Activated T-helper 2 cell treated with anti-CD3 and anti-CD28 coated beads, Interferon-gamma antibody, Interleukin-2, Interleukin-4, amounts not matched to agents 10 μg/mL and 5 μg/mL and 100 μg/mL, durations not matched to agents 14 hours and 24 hours and 36 hours (primary cell): ENCODE measurements at places on chromosomes 7 and 10. TPM values are rescaled to one million over a fixed set of nuclear protein-coding genes. Genes with fewer than 3 reads are reported as not detected.

- H3K27me3 ChIP-seq: peaks cover 19% of the 10 kb centered on the region
- no peak overlapping the region for H3K27ac ChIP-seq
- no peaks in the 10 kb centered on the region for H3K36me3 ChIP-seq
- peaks cover 5% of the 10 kb centered on the region for H3K4me1 ChIP-seq
Measured at GRCh38 chr10:17290226-17290625, 62.2 kb downstream of the VIM start.

PRPS1L1 gene
- total RNA-seq: not detected in 2 replicates

PHF14 gene
- 39.3 and 43.2 TPM in 2 replicates for total RNA-seq

- DNase-seq: no peak
- H3K27me3 ChIP-seq: peaks cover 5% of the 10 kb centered on the region
- no peaks in the 10 kb centered on the region for H3K36me3 ChIP-seq
- peak within 1 kb of the TSS; percentile 60 for H3K4me3 ChIP-seq
- peaks cover 2% of the 10 kb centered on the region for H3K4me1 ChIP-seq
- no peak within 1 kb of the TSS for H3K27ac ChIP-seq
Measured at GRCh38 chr10:132065491-132066105, at the start of gene JAKMIP3. Gene JAKMIP3 (plus strand): TSS chr10:132065946. CDS start chr10:132104809, 38,863 bp downstream.

DDX50 gene
- 57.0 and 63.4 TPM in 2 replicates for total RNA-seq

GRCh38 chr7:107725138-107725740 is 18.7 kb upstream of the CBLL1 start:
- H3K27me3 ChIP-seq: peaks cover 21% of the 10 kb centered on the region
- no peak overlapping the region for H3K4me3 ChIP-seq
- no peaks in the 10 kb centered on the region for H3K36me3 ChIP-seq

GRCh38 chr7:137873524-137873923 is 26.8 kb upstream of the DGKI start:
- H3K4me3 ChIP-seq: no peak overlapping the region
- DNase-seq: no peak

MINPP1 gene
- 13.4 and 14.1 TPM in 2 replicates for total RNA-seq

DNA sequence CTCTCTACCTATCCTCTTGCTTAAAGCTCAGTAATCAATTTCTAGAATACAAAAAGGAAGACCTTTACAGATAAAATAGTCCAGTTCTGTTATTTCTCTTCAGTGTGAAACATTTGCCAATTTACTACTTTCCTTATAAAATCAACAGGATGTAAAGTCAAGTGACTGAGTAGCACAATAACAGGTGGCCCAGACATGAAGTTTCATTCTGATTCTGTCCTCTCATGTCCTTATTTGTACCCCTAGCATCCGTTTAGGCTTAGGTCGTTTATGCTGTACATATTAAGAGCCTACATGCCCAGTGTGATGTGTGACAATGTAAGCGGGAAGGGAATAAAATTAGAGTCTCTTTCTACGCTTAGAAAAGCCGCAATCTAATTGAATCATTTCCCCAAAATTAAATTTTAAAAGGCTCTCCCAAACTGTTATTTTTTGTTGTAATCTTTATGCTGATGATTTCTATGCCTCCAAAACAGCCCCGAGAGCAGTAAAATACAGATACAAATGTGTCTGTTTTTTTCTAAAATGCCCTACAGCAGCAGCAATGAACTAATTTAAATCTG is 29.1 kb downstream of the EPC1 start:
- peaks cover 49% of the 10 kb centered on the region for H3K36me3 ChIP-seq
- H3K27me3 ChIP-seq: no peaks in the 10 kb centered on the region
- no peak overlapping the region for H3K4me3 ChIP-seq
- H3K4me1 ChIP-seq: peaks cover 58% of the 10 kb centered on the region
- H3K27ac ChIP-seq: peak overlapping the region; percentile 85
- no peak for DNase-seq

- peaks cover 25% of the 10 kb centered on the region for H3K36me3 ChIP-seq
- no peak overlapping the region for H3K27ac ChIP-seq
Measured at GRCh38 chr7:141003172-141004065, 11.3 kb downstream of the MRPS33 start.

DNA sequence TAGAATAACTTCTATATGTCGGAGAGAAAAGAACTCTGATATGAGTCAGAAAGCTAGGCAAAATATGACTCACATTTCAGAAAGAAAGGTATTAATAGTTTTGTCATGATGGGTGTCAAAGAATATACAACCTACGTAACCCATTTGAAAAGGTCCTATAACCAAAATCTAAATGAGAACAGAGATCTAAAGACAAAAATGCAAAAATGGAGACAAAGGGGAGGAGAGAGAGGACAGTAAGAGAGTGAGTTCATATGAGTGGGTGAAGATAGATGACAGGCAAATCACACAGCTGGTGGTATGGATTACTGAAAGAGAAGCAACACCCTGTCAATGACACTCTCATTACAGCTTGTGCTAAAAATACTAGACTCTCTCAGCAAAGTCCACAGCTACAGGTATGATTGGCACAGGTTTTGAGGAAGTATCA is 25.6 kb downstream of the ANKMY2 start:
- no peaks in the 10 kb centered on the region for H3K27me3 ChIP-seq
- H3K4me3 ChIP-seq: peak overlapping the region; percentile 7
- H3K27ac ChIP-seq: peak overlapping the region; percentile 82
- no peak for DNase-seq
- peaks cover 20% of the 10 kb centered on the region for H3K4me1 ChIP-seq
- H3K36me3 ChIP-seq: peaks cover 54% of the 10 kb centered on the region

C10orf105 gene
- 0.11 and 0.18 TPM in 2 replicates for total RNA-seq

DPYSL4 gene
- 16.5 and 17.9 TPM in 2 replicates for total RNA-seq

ZRANB1 gene
- 12.1 and 13.4 TPM in 2 replicates for total RNA-seq

DNA sequence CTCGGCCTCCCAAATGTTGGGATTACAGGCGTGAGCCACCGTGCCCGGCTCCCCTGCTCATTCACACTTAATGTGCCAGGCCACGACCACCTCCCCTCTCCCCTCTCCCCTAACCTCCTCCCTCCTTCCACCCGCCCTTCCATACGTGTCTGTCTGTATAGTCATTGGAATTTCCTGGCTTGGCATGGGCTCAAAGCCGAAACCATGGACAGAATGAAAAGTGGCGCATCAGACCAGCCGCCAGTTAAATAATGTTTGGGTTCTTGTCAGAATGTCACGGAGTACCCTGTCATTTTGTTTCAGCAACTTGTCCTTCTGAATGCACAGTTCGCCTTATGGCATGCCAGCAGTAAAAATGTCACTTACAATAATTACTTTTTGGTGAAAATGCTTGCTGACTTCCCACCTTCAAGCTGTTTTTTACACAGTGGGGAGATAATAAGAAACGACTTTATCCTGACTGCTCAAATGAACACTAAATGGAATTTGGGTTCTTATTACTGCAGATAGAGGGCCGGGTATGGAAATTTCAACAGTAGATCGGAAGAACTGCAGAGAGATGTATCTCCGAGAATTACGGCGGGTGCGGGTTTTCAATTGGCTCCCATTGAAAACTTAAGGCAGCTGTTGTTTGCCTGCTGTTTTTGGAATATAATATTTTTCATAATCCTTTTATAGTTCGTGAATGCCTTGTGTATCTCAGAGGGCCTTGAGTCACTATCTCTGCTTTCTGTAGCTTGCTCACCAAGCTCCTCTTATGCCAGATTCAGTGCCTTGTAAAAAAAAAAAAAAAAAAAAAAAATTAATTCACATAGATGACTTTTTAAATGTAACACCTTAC is 65.5 kb upstream of the SH2B2 start:
- peaks cover 4% of the 10 kb centered on the region for H3K4me1 ChIP-seq
- no peaks in the 10 kb centered on the region for H3K27me3 ChIP-seq
- peaks cover 4% of the 10 kb centered on the region for H3K36me3 ChIP-seq
- H3K4me3 ChIP-seq: no peak overlapping the region
- H3K27ac ChIP-seq: no peak overlapping the region

OR6V1 gene
- total RNA-seq: not detected in 2 replicates

GRCh38 chr10:119119400-119119799 is 15.5 kb downstream of the DENND10 start:
- H3K27me3 ChIP-seq: no peaks in the 10 kb centered on the region
- peaks cover 14% of the 10 kb centered on the region for H3K4me1 ChIP-seq
- H3K4me3 ChIP-seq: no peak overlapping the region
- peaks cover 63% of the 10 kb centered on the region for H3K36me3 ChIP-seq

IL6 gene
- total RNA-seq: not detected in 2 replicates

- H3K4me3 ChIP-seq: no peak overlapping the region
- H3K36me3 ChIP-seq: no peaks in the 10 kb centered on the region
- H3K27ac ChIP-seq: no peak overlapping the region
- DNase-seq: no peak
Measured at GRCh38 chr7:135774284-135774683, 25.7 kb upstream of the FAM180A start.

TFAM gene
- total RNA-seq: 85.0 and 86.6 TPM in 2 replicates

DNA sequence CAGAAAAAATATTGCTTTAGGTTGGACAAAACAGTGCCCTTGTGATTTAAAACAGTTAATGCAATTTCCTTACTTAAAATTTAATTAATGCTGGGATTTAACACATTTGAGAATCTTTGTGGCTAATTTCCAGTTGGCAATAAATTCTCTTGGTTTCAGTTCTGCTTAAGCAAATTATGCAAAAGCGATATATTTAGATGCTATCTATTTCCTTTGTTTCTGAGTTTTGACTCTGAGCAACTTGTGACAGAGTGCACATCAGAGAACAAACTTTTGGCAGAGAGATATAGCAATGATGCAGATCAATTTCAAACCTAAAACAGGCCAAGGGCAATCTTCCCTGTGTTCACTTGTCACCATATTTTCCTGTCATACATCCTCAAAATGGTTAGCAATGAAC is 933.6 kb upstream of the ZWINT start:
- H3K4me3 ChIP-seq: no peak overlapping the region
- H3K27me3 ChIP-seq: no peaks in the 10 kb centered on the region
- H3K4me1 ChIP-seq: no peaks in the 10 kb centered on the region
- DNase-seq: no peak

AMPH gene
- total RNA-seq: 0.14 and 0.23 TPM in 2 replicates

UPK3B gene
- 1.0 and 1.2 TPM in 2 replicates for total RNA-seq

DNA sequence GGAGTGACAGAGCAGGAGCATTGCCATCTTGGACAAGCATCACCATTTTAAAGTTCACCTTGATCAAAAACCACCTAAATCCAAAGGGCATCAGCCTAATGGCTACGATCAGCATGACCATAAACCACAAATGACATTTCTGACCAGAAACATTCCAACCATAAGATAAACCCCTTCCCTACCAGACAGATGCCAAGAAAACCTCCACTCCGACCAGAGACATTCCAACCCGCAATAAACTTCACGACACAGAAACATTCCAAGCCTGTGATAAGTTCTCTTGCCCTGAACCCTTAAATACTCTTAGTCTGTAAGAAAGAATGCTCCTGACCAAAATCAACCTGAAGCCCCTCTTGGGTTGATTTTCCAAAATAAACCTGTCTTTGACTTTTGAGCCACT is 606.9 kb downstream of the POM121L12 start:
- no peak overlapping the region for H3K27ac ChIP-seq
- H3K4me1 ChIP-seq: no peaks in the 10 kb centered on the region
- H3K36me3 ChIP-seq: no peaks in the 10 kb centered on the region

- H3K36me3 ChIP-seq: no peaks in the 10 kb centered on the region
- peaks cover 52% of the 10 kb centered on the region for H3K27me3 ChIP-seq
Measured at GRCh38 chr10:103492655-103493261, 747 bp upstream of the NEURL1 start.

DNA sequence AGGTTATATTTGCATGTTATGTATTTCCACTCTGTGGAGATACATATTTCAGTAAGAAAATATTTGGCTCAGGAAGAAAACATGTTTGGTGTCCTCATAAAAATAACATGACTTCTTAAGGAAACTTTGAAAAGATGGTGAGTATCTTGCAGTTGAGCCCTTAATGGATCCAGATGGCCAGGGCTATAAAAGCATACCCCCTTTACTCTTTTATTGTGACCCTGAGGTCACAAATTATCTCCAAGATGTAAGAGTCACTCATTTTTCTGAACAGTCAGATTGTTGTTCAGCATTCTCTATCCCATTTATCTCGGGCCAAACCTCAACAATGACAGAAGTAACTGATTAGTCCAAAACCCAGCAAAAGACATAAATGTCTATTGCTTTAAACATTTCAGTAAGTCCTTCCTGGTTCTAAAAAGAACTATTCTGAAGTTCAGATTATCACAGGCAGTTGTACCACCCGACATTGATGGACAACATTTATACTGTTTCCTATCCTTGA is 539.4 kb downstream of the PARD3 start:
- H3K4me3 ChIP-seq: no peak overlapping the region
- H3K4me1 ChIP-seq: peaks cover 3% of the 10 kb centered on the region
- no peak overlapping the region for H3K27ac ChIP-seq

CLDN4 gene
- not detected in 2 replicates for total RNA-seq

IDI2 gene
- total RNA-seq: not detected in 2 replicates

DNA sequence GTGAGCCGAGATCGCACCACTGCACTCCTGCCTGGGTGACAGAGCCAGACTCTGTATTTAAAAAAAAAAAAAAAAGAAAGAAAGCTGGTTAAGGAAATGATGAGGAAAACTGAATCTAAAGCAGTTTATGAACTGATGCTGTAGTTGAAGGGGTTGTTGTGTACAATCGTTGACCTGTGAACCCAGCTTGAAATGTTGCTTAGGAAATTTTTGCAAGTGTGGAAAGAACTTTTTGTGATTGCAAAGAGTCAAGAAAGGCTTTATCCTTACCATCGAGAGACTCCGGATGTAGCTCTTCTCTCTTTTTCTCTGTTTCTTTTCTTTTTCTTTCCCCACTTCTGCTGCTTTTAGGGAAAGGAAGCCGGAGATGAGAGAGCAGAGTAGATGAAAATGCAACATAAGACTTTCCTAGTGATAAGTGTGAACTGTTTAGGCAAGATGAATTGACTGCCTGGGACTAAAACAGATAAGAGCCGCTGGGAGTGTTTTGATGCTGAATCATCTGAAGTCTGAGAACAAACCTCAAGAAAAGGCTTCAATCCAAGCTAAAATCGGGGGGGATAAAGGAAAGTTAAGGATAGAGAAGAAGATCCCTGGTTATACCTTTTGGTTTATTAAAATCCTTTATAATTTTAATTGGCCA is 69.0 kb downstream of the TAF3 start:
- peaks cover 3% of the 10 kb centered on the region for H3K36me3 ChIP-seq
- peaks cover 22% of the 10 kb centered on the region for H3K4me1 ChIP-seq
- H3K27ac ChIP-seq: no peak overlapping the region

DNA sequence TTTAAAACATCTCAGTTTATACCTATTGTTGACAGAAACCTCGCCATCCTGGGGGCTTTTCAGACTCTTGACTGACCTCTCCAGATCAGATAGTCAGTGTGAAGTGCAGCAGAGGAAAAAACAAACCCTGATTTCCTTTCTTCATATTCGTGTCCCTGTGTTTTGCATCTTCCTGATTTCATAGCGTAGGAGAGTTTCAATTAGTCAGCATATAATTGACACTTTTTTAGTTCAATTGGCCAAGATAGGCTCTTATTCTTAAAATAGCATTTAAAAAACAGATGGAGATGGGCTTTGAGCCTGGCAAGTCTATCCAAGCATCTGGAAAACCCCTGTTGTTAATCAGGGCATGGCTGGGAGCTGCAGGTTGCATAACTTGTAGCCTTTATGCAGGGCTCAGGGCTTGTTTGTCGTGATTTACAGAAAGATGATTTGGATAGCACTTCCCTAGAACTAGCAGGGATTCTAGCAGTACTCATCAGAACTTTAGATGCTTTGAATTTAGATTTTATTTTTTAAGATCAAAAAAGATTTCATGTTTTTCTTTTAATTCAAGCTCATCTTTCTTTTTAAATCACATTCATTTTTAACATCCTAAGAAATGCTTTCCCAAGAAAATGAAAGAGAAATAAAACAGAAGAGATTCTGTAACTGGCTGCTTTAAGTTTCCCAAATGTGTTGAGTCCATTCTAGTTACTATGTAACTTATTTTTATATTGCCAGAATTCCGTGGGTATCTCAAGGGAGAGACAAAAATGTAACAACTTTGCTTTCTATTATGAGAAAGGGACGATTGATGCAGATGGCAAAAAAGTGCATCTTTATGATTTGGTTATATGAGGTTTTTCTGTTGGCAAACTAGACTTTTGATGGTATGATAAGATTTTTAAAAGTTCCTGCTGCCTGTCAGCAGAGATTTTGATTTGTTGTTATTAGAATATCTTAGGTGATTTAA is 270.8 kb upstream of the FZD8 start:
- no peak overlapping the region for H3K27ac ChIP-seq
- H3K4me3 ChIP-seq: no peak overlapping the region
- no peaks in the 10 kb centered on the region for H3K36me3 ChIP-seq
- H3K27me3 ChIP-seq: no peaks in the 10 kb centered on the region
- no peak for DNase-seq
